Endothelial cell (in vitro differentiated cells): ENCODE measurements at places on chromosomes 1 and 21.

GRCh38 chr1:22071511-22071910 is 19.0 kb downstream of the CDC42 start:
- peaks cover 55% of the 10 kb centered on the region for H3K4me1 ChIP-seq
- no peak overlapping the region for H3K4me3 ChIP-seq
- H3K27ac ChIP-seq: no peak overlapping the region
- peaks cover 8% of the 10 kb centered on the region for H3K27me3 ChIP-seq
- DNase-seq: no peak

DNA sequence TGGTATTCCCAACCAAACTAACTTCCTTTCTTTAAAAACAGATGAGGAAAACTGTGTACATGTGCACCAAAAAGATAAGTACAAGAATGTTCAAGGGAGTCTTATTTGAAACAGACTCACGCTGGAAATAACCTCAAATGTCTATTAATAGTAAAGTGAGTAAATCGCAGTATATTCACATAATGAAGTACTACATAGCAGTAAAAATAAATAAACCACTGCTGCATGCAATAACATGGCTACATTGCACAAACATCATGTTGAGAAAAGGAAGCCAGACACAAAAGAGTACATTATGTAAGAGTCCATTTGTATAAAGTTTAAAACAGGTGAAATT is 5.2 kb upstream of the DENND2D start:
- no peaks in the 10 kb centered on the region for H3K36me3 ChIP-seq
- no peak for DNase-seq
- H3K27ac ChIP-seq: no peak overlapping the region
- H3K27me3 ChIP-seq: peaks cover 17% of the 10 kb centered on the region

DNA sequence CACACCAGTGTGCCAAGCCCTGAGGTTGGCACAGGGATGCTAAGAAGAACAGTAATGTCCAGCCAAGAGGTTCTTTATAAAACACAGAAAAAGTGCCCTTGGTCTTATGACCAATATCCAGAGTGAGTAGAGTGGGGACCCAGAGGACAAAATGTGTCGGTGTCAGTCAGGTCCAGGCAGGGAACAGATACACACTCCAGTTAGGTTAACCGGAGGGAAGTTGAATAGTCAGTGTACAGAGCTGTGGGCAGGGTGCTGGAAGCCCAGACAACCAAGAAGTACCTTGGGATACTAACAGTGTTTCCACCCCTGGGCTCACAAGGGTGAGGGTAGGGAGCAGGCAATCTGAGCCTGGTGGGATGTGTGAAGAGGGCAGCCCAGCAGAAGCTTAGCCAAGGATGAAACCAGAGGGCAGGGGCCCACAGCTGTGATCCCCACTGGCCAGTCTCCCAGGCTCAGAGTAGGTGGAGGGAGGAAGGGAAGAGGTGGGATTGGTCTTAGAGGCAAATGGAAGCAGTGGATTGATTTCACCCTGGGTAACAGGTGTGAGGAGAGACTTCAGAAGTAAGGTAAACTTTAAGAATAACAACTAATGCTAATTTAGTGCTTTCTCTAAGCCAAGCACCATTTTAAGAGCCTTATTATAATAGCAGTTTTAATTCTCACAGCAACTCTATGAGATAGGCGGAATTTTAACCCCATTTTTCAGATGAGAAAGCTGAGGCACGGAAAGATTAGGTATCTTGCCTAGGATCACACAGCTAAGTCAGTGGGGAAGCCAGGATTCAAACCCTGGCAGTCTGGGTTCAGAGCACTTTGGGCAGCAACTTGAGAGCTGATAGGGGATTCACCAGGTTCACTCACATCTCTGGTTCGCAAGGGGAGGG is 143.4 kb upstream of the HOOK1 start:
- H3K36me3 ChIP-seq: peaks cover 21% of the 10 kb centered on the region
- DNase-seq: no peak
- no peak overlapping the region for H3K27ac ChIP-seq
- H3K27me3 ChIP-seq: peaks cover 3% of the 10 kb centered on the region
- H3K4me1 ChIP-seq: peaks cover 20% of the 10 kb centered on the region

DNA sequence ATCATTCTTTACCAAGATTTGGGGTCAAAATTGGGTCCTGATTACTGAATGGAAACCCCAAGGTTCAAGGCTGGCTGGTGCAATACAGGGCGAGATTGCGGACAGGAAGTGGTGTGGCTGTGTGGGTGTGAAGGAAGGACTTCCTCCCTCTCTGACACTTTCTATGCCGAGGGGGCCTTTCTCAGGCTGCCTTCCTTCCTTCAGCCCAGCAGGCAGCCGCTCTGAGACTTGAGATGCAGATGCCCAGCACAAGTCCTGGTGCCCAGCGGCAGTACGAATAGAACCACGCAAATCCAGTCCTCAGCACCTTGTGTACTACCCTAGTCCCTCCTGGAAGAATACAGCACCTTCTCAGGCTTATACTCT is 16.3 kb downstream of the BATF3 start:
- no peak for DNase-seq
- no peak overlapping the region for H3K27ac ChIP-seq
- no peaks in the 10 kb centered on the region for H3K36me3 ChIP-seq
- peaks cover 5% of the 10 kb centered on the region for H3K27me3 ChIP-seq
- peaks cover 40% of the 10 kb centered on the region for H3K4me1 ChIP-seq

- peaks cover 23% of the 10 kb centered on the region for H3K4me1 ChIP-seq
- peaks cover 2% of the 10 kb centered on the region for H3K27me3 ChIP-seq
- peaks cover 8% of the 10 kb centered on the region for H3K36me3 ChIP-seq
- H3K4me3 ChIP-seq: no peak overlapping the region
- no peak overlapping the region for H3K27ac ChIP-seq
- no peak for DNase-seq
Observed at GRCh38 chr21:46454142-46454541, 4.5 kb upstream of the DIP2A start.

- DNase-seq: no peak
- no peaks in the 10 kb centered on the region for H3K27me3 ChIP-seq
- H3K4me1 ChIP-seq: peaks cover 5% of the 10 kb centered on the region
- H3K36me3 ChIP-seq: no peaks in the 10 kb centered on the region
- no peak overlapping the region for H3K27ac ChIP-seq
Observed at GRCh38 chr1:103156966-103157365, 48.6 kb upstream of the COL11A1 start.

DNA sequence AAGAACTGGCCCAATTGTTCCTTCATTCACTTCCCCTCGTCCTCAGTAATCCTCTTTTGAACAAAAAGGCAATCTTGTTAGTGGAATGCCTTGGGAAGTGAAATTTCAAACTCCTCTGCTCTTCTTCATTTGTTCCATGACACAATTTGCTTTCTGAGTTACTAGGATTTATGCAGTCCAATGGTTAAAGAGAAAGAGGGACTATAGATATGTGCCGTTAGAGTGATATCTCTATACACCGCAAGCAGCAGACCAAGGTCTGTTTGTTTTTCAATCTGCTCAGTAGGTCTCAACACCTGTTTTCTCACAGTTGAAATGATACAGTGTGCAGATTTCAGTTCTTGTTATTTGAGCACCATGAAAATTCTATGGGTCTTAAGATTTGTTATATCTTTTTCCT is 244.0 kb downstream of the DNM3 start:
- peaks cover 4% of the 10 kb centered on the region for H3K36me3 ChIP-seq
- DNase-seq: no peak
- H3K27ac ChIP-seq: no peak overlapping the region

DNA sequence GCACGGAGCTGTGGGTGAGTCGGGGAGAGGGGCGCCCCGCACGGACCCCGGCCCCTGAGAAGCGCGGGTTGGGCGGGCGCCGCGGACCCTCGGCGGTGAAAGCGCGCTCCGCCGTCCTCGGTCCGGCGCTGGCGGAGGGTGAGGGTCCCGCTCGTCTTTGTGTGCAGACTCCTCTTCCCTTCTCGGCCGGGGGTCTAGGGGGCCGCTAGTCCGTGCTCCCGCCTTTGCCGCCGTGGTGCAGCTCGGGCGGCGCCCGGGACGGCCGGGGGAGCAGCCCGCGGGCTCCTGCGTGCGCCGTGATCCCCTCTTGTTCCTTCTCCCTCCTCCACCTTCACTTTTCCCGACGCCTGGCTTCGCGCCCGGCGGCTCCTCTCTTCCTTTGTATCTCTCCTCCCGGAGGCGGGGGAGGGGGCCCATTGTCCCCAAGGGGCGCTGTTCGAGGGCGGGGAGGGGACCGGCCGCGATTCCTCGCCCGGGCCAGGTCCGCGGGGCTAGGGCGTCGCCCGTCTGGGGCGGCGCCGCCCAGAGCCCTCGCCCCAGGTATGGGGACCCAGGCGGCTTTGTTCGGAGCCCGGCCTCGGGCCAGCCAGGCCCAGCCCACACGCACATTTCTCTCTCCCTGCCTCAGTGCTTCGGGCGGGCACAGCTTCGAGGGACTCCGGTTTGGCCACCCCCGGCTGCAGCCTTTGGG is 519 bp downstream of the FNBP1L start:
- H3K4me1 ChIP-seq: peaks cover 40% of the 10 kb centered on the region
- peak; percentile 56 for DNase-seq
- peaks cover 9% of the 10 kb centered on the region for H3K36me3 ChIP-seq
- H3K27ac ChIP-seq: peak overlapping the region; percentile 90
- peak overlapping the region; percentile 100 for H3K4me3 ChIP-seq
- H3K27me3 ChIP-seq: peaks cover 11% of the 10 kb centered on the region
